Stimulated activated CD8-positive, alpha-beta memory T cell treated with anti-CD3 and anti-CD28 coated beads, Interleukin-2, amount 100 ng/mL, for 48 hours (primary cell): ENCODE measurements at places on chromosomes 1 and 21.

DNA sequence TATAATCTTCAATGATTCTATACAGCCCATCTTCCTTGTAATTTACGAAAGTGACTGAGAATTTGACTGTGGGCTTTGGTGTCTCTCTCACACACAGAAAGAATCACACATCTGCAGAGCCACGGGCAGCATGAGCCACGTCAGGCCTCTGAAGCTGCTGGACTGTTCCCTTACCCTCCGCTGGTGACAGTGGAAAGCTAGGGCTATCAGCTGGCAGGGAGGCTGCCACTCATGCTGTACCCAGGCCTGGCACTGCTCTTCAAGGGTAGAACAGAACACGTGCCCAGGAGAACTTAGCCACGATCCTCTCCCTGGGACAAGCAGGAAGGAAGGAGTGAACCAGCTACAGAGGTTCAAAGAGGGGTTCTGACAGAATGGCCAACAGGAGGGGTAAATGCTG, 90.7 kb downstream of the JAK1 start:
- DNase-seq, result no peak

DNA sequence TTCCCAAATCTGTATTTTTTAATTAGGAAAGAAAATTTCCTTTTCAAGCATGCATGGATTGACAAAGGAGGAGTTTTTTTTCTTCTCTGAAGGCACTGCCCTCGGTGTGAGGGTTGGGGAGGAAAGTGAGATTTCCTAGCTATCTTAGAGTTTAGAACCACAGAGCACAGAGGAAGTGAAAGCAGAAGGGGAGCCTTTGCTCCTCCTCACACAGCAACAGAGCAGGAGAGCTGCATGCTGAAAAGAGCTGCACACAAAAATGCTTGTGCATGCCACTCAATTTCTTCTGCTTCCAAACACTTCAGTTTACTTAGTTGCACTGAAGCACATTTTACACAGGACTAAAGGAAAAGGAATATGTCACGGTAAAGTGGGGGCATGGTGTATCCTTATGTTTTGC, 308.1 kb downstream of the GPATCH2 start:
- no peak for DNase-seq

DNA sequence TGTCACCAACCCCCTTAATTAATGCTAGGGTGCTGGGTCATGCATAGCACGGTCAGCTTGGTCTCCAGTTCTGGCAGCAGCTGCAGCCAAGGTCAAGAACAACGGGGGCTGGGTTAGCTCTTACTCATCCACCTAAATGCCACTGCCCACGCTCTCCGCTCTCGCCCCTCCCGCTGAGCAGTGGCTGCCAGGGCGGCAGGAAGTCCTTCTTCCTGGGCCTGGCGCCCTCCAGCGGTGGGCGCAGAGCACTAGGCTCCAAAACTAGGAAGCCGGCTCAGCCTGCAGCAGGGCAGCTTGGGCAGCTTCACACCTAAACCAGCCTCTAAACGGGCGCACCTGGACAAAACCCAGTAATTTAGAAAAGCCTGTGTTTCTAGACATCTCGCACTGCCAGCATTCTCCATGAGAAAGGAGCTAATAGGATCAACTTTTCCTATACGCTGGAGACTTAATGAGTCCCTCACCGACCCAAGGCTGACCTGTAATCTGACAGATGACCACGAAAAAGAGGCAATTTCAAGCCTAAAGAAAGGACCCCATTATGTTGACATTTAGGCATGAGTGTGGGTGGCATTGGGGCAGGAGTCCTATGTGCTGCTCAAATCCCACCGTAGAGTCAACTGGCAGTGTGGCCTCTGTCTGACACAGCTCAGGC, 78.4 kb upstream of the LRRN2 start:
- DNase-seq, result peak; percentile 68

GRCh38 chr21:37866027-37866426, 50.2 kb downstream of the KCNJ6 start:
- DNase-seq, result no peak

- DNase-seq, result no peak
Observed at GRCh38 chr1:60510162-60510561, 436.6 kb upstream of the C1orf87 start.

DNA sequence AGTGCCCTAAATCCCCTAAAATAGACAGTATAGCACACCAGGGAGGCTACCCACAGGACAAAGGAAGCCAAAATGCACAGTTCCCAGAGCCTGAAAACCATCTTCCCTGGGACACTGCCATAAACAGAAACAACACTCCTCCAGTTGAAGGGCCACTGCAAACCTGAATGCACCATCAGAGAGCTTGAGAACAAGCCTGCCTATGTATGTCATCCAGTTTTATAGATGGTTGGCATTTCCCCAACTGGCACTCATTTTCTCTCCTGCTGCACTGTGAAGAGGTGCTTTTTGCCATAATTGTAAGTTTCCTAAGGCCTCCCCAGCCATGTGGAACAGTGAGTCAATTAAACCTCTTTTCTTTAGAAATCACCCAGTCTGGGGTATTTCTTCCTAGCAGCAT, 169.0 kb downstream of the AGBL4 start:
- DNase-seq, result no peak

GRCh38 chr1:24126018-24126671, 14.2 kb upstream of the MYOM3 start:
- no peak for DNase-seq

GRCh38 chr1:156897078-156897825, 3.7 kb downstream of the PEAR1 start:
- no peak for DNase-seq

DNA sequence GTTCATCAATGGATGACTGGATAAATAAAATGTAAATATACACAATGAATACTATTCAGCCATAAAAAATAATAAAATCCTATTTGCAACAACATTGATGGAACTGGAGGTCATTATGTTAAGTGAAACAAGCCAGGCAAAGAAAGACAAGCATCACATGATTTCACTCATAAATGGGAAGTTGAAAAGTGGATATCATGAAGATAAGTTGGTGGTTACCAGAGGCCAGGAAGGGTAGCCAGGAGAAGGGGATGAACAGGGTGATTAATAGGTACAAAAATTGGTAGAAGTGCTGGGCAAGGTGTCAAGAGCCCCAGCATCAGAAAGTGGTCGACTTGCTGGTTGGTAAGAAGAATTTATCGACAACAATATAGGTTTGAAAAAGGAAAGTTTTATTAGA, 1.3 kb upstream of the PARK7 start:
- DNase-seq, result no peak

DNA sequence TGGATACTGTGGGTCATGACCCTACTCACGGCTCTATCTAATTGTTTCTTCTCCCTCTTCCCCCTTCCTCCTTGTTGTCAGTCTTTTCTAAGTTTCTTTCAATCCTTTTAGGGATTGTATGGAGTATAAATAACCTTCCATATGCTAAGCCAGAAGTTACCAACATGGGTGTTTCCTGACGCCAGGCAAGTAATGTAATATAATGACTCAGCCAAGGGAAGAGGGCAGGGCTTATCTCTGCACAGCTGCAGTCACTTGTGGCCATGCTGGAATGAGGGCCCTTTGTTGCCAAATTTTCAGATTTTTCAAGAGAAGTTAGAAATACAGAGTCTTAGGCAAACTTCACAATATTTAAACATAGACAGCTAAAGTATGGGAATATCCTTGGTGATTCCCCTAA, 194.6 kb downstream of the ST6GALNAC3 start:
- DNase-seq, result no peak

DNA sequence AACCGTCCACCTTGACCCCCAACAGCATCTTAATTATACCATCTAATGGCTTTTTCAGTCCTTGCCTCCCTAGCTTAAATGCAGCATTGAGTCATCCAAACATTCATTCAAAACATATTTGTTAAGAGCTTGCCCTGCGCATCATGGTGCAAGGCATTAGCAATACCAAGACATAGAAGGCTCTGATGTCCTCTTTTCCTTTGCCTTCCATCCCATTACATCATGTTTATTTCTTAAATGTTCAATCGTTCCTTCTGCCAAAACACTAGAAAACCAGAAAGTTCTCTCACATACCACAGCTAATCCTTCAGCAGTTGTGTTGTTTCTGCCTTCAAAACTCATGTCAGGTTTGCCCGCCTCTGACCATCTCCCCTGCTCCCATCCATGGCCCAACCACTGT, 29.8 kb upstream of the VTCN1 start:
- DNase-seq, result no peak

- DNase-seq, result no peak
Observed at GRCh38 chr1:30058970-30059369, 664.4 kb downstream of the MATN1 start.

GRCh38 chr1:145887631-145888030, 2.0 kb upstream of the ANKRD35 start:
- no peak for DNase-seq

DNA sequence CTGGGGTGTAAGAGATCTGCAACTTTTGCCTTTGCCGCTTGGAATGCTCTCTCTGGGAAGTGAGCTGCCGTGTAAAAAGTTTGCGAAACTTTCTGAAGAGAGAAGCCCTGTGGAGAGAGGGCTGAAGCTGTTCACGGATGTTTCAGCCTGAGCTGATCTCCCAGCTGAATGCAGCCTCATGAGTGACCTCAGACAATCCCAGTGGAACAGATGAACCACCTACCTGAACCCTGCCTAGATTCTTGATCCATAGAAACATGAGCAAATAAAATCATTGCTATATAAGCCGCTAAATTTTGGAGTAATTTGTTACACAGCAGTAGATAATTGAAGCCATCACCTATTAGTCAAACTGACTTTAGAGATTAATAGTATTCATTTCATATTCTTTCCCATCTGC, 4.4 kb upstream of the ALG6 start:
- no peak for DNase-seq

- no peak for DNase-seq
Observed at GRCh38 chr1:219650880-219651279, 38.0 kb upstream of the ZC3H11B start.

GRCh38 chr1:218553197-218553596, 208.1 kb downstream of the TGFB2 start:
- DNase-seq, result no peak

GRCh38 chr1:172699111-172699510, 40.2 kb downstream of the FASLG start:
- peak; percentile 50 for DNase-seq

GRCh38 chr1:10495475-10495817, 20.7 kb downstream of the PEX14 start:
- no peak for DNase-seq

GRCh38 chr1:228737601-228738041, 2.3 kb downstream of the RHOU start:
- DNase-seq, result no peak

DNA sequence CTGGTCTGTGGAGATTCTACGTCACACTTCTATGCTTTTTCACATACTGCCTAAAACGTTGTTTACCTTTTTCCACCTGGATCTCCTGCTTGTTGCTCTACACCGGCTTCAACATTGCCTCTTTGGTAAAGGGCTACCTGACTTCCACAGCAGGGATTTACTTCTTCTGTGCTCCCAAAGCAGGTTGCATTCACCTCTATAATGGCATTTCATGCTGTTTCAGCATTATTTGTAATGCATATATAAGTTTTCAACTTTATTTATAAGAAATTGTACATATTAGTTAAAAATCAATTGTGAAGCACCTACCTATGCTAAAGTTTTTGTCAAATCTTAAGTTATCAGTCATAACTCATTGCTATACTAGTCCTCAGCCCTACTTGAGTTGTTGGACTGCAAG, 55.4 kb downstream of the DDAH1 start:
- DNase-seq, result no peak

DNA sequence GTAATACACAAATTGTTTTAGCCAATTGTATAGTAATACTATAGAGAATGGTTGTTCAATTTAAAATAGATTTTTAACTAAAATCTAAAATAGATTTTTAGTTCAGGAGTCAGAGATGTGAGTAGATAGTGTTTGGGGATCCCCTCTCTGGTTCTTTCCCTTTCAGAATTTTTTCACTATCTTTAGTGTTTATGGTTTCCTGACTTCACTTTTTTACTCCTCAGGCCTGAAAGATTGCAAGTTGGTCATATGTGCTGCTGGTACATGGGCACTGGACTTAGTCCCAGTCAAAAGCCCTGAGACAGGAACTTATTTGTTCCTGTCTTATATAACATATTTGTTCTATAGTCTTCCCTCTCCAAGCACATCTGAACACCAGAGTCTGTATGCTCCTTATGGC, 96.8 kb upstream of the ATP1B1 start:
- no peak for DNase-seq

- DNase-seq, result no peak
Observed at GRCh38 chr1:176701151-176701866, 238.3 kb downstream of the PAPPA2 start.

- DNase-seq, result no peak
Observed at GRCh38 chr1:154095456-154096060, 59.3 kb downstream of the NUP210L start.

DNA sequence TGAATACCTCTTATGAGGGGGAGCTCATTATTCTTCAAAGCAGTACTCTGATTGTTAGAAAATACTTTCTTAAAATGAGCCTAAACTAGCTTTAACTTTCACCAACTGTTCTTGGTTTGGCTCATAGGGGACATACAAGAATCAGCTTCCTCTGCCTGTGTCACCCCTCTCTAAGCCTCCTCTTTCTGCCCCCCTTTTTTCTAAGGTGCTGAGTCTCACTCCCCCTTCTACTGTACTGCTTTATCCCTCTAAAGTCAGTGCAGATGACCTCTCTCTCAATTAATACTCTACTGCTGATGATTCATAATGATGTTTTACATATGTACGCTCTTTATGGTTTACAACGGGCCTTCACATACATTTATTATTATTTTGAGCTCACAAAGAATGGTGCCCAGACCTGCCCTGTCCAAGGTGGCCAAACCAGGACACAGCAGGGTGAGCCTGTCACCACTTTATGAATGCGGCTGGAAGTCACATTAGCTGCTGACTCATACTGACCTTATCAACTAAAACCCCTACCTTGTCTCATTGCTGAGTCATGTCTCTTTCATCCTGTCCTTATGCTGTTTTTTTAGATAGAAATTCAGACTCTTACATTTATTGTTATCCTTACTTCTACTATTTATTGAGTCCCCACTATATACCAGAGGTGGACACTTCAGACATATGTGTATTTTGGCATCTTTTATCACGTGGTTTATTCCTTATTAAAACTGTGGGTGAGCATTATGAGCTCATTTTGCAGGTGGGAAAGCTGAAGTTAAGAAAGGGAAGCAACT, 126.9 kb downstream of the RNF220 start:
- DNase-seq, result no peak

DNA sequence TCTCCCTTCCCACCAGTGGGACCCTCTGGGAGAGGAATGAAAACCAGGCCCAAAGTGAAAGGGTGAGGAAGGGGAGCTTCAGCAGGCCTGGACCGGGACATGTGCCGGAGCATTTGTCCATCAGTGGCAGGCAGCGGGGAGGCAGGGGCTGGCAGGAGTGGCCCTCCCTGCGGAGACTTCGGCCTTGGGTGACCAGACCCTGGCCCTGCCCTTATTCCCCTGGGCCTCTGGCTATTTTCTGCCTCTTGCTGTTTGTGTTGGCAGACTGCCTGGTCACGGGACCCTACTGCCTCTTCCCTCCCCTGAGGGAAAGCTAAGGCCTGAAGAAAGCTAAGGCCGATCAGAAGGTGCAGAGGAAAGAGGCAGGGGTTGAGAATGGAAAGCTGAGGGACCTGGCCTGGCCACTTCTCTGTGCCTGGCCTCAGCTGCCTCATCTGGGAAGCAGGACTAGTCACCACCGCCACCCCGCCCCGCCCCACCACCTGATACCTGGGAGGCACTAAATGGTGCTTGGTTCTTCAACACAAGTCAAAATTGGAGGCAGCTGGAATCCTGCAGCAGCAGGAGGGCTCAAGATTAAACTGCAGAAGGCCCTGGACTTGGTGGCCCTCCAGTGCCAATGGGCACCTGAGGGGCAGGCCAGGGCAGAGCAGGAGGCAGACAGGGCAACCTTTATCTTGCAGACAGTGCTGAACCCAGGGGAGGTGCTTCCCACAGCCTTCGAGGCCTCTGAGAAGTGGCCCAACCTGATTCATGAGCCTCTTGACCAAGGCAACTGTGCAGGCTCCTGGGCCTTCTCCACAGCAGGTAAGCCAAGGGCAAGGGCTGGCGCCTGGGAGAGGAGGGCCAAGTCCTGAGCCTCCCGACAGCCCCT, 7.9 kb downstream of the TINAGL1 start:
- no peak for DNase-seq
